Muscle of back (tissue), 13 donors: ENCODE measurements at places on chromosomes 16 and 17.
A peak's percentile ranks its signal among the peaks of the same experiment; 100 is the strongest.

- peak; percentile 53 for DNase-seq
Measured at GRCh38 chr17:75773121-75773807, 8.3 kb upstream of the GALK1 start.

DNA sequence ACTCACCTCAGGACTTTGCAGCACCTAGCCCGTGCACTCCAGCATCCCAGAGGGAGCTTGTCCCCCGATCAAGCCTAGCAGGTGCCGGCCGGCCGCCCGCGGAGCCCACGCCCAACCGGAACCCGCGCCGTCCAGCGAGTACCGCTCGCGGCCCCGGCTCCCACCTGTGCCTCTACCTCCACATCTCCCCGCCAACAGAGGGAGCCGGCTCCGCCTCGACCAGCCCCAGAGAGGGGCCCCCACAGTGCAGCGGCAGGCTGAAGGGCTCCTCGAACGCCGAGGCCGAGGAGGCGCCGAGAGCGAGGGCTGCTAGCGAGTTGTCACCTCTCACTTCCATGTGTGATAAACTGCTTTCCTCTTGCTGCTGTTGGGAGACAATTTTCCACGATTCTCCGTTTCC, 41.1 kb upstream of the DHRS7B start:
- DNase-seq: no peak

GRCh38 chr17:45946841-45947256, 52.2 kb upstream of the STH start:
- no peak for DNase-seq

DNA sequence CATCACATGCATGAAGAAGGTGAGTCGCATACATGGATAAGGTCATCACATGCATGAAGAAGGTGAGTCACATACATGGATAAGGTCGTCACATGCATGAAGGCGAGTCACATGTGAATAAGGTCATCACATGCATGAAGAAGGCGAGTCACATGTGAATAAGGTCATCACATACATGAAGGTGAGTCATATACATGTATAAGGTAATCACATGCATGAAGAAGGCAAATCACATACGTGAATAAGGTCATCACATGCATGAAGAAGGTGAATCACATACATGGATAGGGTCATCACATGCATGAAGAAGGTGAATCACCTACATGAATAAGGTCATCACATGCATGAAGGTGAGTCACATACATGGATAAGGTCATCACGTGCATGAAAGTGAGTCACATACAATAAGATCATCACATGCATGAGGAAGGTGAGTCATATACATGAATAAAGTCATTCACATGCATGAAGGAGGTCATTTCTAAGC, 105.1 kb upstream of the SDK2 start:
- DNase-seq: no peak

GRCh38 chr17:45087504-45087975, 26.4 kb downstream of the NMT1 start:
- no peak for DNase-seq

GRCh38 chr17:70478902-70479301, 309.6 kb downstream of the KCNJ2 start:
- DNase-seq: peak; percentile 37

- DNase-seq: no peak
Measured at GRCh38 chr16:80403894-80404293, 136.9 kb upstream of the DYNLRB2 start.

GRCh38 chr16:2392025-2392424, 37.2 kb upstream of the CCNF start:
- no peak for DNase-seq

DNA sequence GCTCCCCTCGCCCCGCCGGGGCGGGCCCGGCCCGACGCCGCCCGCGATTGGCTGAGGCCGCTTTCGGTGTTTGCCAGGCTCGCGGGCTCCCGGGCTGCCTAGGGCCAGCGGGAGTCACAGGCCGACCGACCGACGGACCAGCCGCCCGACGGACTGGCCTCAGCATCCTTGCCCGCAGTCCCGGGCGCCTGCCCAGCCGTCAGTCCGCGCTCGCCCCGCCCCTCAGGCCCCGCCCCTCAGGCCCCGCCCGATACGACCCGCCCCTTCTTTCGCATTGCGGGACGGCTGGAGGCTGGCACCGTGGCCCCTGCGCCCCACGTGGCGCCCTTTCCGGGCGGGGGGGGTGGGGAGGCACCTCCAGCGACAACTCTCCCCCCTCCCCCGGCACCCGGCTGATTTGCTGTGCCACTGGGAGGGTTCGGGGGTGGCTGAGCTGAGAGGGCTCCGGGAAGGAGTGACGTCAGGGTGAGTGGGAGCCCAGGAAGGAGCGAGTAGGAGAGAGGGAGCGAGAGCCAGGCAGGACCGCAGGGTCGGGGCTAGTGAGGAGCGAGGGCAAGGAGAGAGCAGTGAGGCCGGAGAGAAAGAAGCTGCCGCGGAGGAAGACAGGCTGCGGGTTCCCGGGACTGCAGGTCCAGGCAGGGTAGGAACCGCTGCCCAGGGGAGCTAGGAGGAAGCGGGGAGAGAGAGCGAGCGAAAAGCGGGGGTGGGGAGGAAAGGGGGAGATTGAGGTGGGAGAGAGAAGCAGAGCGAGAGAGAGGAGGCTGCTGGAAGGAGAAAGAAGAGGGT, at the start of gene ASPHD1:
TSS of gene ASPHD1 (plus strand) at position 387 of the 786 bp plus-strand sequence. CDS start 484 bp downstream, outside the sequence.
- DNase-seq: peak; percentile 38

- DNase-seq: no peak
Measured at GRCh38 chr17:14299280-14300141, 1.4 kb upstream of the HS3ST3B1 start.

GRCh38 chr17:69423450-69423849, 9.0 kb downstream of the MAP2K6 start:
- DNase-seq: no peak

DNA sequence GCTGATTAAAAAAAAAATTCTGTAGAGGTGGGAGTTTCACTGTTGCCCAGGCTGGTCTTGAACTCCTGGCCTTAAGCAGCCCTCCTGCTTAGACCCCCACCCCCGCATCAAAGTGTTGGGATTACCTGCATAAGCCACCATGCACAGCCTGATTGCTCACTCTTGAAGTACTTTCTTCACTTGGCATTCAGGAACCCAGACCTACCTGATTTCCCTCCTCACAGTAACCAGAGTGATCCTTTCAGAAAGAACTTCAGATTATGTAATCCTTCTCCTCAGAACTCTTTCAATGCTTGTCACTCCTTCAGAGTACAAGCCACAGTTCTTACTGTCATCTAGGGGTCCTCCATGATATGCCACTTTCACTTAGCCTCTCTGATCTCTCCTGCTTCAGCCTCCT, 1.4 kb downstream of the EFCAB13 start:
- DNase-seq: no peak

- no peak for DNase-seq
Measured at GRCh38 chr17:1216217-1217088, 36.7 kb upstream of the ABR start.

GRCh38 chr17:34782271-34782670, 179.0 kb downstream of the CCT6B start:
- no peak for DNase-seq

DNA sequence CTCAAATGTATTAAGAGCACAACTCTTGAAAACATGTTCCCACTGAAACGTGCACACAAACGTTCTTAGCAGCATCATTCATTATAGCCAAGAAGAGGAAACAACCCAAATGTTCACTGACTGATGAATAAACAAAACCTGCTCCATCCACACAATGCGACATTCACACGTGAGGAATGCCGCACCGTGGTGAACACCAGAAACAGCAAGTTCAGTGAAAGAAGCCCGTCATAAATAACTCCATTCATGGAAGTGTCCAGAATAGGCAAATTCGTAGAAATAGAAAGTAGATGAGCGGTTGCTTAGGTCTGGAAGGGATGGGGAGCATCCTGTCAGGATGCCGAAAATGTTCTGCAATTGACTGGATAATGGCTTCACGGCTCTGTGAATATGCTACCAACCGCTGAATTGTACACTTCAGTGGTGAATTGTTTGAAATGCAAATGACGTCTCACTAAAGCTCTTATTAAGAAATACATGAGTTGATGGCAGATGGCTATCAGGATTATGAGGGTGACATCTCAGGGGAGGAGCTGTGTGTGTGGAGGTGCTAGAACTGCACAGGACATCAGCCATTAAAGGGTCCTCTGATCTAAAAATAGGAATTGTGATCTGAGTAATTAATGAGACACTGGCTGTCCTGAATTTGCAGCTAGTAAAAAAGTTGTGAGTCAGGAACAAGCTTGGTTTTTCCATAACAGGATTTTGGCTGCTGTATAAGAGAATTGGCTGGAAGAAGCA, 771.0 kb downstream of the KCNJ18 start:
- DNase-seq: no peak

DNA sequence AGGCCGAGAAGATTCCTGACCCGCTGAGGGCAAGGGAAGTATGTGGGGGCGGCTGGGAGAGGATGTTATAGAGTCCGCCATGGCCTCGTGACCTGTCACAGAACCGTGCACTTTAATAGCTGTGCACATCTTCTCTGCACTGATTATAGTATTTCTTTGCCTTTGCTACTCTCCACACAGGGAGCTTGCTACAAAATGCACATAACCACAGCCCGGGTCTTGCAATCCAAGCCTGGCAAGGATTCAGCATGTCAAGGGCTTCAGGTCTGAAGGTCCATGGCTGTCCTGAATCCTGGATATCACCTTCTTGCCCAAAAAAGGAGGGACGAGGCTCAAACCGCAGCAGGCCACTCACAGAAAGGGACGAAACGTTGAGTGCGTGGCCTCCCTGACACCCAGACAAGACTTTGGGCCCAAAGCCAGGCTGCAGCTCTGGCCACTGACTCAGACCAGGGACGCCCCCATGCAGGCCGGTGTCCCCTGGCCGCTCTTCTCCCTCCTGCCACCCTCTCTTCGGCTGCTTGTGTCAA, 43.7 kb downstream of the USP22 start:
- DNase-seq: peak; percentile 36

- peak; percentile 64 for DNase-seq
Measured at GRCh38 chr17:16491703-16492612, at the start of gene LRRC75A. Gene LRRC75A, minus strand, starts transcription at chr17:16492193. Its CDS starts 203 bp downstream, at chr17:16491990.

- peak; percentile 80 for DNase-seq
Measured at GRCh38 chr17:50953831-50954601, 87.9 kb upstream of the TOB1 start.

DNA sequence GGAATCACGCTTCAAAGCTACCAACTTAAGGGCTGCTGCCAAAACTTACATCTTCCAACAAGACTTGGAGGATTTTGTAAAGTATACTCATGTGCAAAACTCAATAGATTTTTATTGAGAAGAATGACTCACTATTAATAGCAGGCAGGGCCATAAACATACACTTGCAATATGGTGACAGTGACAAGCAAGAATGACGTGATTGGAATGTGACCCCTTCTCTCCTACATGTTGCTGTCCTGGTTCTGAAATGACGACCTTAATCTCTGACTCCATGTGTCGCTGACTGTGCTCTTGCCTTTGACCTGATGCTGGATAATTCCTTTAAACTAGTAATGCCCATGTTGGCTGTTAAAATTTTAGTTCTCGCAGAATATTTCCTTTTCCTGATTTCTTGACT, 174.5 kb downstream of the PARN start:
- DNase-seq: peak; percentile 23

DNA sequence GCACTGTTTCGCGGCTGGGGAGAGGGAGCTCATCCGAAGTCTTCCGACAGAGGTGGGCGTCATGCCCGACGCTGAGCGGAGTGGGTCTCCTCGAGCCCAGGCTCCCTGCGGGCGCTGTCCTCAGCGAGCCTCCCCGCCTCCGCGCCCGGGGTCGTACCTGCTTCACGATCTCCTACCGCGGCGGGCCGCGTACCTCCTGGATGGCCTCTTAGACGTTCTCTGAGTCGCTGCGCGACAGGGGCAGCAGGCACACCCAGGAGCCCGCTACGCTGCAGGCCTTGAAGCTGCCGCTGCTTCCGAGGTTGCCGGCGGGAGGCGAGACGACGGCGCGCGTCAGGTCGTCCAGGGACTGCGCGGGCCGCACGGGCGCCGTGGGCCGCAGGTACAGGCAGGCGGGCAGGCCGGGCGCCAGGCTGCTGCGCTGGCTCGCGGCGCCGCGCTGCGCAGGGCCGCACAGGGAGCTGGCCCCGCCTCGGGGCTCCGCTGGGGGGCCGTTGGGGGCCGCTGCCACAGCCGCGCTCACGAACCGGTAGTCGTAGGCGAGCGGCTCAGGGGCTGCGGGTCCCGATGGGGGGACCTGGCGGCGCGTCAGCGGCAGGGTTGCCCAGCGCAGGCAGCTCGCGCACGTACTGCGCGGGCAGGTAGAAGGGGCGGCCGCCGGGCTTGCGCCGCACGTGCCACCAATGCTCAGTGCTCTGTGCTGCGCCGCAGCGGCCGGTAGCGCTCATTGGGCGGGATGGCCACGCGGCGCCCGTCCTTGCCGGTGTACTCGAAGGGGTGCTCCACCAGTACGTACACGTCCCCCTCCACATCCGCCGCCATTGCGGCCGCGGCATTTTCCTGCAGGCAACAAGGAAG, 116.4 kb upstream of the SMURF2 start:
- no peak for DNase-seq

DNA sequence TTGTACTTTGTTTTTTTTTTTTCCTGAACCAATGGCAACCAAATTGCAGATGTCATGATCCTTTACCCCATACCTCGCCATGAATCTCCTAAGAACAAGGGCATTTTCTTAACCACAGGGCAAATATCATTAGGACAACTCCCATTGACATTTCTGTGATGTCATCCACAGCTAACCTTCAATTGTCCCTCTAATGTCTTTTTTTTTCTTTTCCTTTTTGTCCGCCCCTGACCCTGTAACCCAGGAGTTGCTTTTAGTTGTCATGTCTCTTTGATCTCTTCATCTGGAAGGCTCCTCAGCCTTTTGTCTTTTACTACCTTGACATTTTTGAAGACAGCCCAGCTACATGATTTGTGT, 410 bp upstream of the NAGPA start:
- no peak for DNase-seq

DNA sequence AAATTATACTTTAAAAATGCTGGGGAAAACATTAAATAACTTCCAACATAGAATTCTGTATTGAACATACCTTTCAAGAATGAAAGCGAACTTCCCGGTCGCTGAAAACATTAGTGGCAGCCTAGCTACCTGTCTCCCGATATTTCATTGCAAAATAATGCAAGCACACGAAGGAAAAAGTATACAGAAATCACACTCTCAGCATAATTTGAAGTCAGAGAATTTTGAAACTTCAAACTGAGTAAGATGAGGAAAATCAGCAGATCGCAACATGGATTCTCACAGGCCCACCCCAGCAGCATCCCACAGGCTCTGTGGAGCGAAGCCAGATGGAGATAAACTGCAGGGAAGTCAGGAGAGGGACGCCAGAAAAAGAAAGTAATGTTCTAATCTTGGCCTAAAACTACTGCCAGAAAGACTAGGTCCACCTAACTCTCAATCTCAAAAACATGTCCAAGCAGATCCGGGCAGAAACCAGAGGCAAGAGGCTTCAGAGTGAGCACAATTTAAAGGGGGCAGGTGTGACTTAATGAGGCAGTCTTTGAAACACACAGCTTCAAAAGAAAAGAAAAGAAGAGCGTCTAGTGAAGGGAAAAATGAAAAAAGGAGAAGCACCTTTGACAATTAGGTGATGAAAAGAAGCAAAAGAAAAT, 4.8 kb upstream of the GOSR1 start:
- peak; percentile 9 for DNase-seq

DNA sequence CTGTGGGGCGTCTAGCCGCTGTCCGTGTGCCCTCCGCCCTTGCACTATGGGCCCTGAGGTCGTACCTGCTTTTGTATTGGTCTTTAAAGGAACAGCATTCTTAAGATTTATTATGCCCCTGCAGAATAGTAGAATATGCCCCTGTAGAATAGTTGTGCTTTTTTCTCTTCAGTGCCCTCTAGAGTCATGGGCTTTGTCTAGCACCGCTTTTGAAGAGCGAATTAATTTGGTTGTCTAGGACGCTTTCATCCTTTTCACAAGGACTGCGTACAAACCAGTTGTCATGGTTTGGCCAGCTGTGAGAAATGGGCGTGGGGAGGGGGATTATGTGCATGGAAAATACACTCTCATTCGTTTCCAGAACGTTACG, 621 bp downstream of the CEP95 start:
- DNase-seq: peak; percentile 69
